ENCODE measurements at places on chromosomes 4 and X.
A peak's percentile ranks its signal among the peaks of the same experiment; 100 is the strongest.

DNA sequence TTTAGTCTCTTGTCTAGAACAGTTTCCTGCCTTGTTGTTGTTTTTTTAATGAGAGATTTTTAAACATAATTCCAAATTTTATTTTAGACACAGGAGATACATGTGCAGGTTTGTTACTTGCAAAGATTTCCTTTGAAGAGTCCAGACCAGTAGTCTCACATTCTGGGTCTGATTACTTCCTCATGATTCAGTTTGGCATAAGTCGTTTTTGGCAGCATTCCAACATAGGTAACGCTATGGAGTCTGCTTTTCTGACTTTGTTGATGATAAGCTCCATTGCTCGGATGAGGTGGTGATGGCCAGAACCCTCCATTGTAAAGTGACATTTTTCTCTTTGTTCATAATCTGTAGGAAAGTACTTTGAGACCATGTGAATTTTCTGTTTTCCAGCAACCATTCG is 74.7 kb downstream of the CLCN4 start:
- DNase-seq: peak; percentile 21

DNA sequence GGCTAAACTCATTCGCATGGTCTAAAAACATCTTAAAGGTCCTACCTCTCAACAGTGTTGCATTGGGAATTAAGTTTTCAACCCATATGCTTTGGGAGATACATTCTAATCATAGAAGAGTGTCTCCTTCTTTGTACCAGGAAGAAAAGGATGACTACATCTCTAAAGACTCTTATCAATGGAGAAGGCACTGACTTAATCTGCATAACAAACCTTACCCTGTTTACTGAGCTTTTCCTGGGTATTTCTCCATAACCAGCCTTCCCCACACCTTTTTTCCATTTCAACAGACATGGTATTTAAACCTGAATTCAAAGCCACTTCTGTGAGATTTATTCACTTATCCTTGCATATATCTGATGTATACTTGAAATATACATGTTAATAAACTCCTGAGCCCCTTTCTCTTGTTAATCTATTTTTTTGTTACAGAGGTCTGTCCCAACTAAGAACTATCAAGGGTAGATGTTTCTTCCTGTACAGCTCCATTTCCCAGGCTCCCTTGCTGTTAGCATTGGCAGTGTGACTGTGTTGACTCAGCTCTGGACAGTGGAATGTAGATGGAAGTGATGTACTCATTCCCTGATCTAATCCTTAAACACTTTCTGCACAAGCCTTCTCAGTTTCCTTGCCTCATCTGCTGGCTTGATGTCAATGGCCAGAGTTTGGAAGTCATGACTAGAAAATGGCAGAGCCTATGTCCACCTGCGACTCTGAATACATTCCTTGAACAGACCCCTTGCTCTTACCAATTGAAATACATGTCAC is 148.9 kb upstream of the CPEB2 start:
- DNase-seq: no peak

DNA sequence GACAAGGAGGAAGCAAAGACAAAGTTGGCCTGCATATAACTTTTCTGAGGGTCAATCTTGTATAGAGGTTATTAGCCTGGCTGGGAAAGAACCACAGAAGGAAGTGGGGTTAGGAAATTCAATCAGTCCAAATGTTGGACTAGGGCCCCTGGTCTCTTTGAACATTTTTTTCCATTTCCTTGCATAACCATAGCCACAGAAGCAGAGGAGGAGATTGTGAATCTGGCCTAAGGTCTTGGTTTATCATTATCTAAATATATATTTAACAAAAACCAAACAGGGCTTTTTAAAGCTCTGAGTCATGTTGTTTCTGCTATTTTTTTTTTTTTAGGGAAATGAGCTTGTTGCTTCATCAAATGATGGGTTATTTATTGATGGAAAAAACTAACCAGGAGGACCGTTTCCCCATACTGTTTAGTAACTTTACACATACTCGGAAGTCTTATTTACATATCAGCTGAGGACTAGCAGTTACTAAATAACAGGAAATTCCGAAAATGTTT is 97.7 kb upstream of the ACSL4 start:
- no peak for DNase-seq

DNA sequence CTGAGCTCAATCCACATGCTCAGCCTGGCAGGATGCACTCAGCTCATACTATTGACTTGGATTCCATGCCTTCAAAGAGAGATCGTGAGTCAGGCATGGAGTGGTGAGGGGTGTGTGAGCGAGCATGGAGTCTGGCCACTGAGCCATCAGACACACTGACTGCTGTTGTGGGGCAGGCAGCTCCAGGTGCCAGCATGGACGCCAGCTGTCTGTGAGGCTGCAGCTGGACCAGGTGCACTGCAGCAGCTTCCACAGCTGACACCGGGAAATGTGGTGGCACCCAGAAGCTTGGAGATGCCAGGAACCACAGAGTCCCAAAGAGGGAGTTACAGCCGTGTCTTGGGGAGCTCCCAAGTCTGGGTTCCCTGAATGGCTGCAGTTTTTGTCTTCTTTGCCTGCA is 1026.4 kb upstream of the ADGRL3 start:
- no peak for DNase-seq

GRCh38 chrX:150352581-150352980 is 10.5 kb upstream of the MAMLD1 start:
- peak; percentile 64 for DNase-seq

- DNase-seq: no peak
Measured at GRCh38 chr4:84099599-84099998, 399.5 kb downstream of the NKX6-1 start.

DNA sequence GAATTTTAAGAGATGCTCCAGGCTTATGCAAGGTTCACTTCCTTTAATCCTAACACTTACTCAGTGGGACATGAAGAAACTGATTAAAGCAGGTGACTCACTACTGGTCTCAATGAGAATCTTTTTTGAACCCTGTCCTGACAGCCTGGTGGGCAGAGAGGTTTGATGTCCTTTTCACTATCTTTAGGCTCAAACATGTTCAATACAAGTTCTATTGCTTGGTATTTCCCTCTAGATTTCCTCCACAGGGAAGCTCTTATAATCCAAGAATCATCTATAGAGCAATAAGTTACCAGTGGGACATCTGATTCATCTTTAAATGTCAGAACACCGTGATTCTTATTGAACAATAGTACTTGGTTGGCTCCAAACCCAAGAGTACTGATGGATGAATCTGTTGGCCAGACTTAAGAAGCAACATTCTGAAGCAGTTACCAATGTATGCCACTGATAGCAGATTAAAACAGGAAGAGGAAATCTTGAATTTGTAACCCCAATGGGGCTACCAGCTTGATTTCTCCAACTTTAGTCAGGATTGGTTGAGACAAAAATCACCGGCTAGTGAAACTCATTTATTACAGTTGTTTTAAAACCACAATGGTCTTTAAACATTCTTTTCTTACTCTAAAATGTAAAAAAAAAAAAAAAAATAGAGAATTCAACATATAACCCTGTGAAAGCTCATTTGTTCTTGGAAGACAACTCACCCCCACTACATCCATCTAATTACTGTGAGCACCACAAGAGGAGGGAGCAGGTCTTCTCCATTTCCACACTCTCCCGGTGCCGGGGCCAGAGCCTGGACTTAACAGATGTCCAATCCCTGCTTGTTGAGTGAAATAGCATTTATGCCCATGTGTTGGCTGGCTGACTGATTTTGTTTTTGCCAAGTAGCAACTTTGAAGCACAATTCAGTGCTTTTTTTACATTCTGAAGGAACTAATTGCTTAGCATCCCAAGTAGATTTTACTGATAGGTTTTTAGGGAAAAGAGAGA is 43.3 kb downstream of the FGFBP1 start:
- no peak for DNase-seq

- DNase-seq: no peak
Measured at GRCh38 chr4:25113915-25114904, 46.0 kb downstream of the SEPSECS start.

GRCh38 chr4:186999686-187000085 is 276.0 kb upstream of the FAT1 start:
- no peak for DNase-seq

DNA sequence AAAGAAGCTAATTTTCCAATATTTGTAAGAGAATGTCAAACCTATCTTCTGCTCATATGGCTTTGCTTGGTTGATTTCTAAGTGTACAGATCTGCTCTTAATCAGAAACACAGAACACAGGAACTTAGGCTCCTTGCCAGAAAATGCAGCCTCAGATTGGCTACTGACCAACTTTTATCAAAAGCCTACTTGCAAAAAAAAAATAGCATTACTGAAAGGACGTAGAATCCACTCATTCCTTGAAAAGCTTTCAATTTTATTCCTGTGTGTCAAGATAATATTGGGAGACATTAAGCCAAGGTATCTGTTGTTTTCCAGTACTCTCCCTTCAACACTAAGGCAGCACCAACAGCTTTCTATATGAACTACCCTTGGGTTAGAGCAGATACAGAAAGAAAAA is 127.6 kb upstream of the INTU start:
- peak; percentile 2 for DNase-seq

GRCh38 chr4:53186714-53187358 is 179.0 kb downstream of the SCFD2 start:
- no peak for DNase-seq

DNA sequence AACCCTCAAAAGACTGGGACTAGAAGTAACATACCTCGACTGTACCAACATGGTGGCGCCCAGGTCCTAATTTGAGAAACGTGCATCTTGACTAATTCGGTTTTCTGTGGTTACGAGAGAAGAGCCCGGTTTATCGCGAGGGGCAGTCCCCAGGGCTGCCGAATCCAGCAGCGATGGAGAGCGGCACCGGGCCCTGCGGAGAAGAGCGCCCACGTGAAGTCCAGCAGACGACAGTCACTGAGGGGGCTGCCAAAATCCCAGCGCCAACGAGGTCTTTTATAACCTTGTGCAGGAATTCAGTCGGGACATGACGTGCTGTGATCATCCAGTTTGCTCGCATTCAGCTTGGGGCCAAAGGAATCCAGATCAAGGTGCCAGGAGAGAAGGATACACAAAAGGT is 187.5 kb upstream of the SLITRK2 start:
- DNase-seq: no peak

DNA sequence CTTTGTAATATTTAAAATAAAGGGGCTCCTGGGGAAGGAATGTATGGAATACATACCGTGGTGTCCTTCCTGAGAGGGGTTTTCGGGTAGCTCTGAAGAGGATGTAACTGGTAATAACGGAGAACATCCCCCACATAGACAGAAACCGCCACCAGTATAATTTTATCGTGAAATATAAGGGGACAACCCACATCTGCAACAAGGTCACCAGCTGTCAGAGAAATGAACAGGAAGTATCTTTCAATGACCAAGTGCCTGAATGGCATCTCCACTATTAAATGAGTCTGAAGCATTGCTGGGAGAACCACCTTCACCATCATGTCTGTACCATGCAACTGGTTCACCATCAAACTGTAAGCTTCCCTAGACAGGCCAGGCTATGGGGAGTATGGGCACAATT is 31.7 kb downstream of the RNF175 start:
- no peak for DNase-seq

DNA sequence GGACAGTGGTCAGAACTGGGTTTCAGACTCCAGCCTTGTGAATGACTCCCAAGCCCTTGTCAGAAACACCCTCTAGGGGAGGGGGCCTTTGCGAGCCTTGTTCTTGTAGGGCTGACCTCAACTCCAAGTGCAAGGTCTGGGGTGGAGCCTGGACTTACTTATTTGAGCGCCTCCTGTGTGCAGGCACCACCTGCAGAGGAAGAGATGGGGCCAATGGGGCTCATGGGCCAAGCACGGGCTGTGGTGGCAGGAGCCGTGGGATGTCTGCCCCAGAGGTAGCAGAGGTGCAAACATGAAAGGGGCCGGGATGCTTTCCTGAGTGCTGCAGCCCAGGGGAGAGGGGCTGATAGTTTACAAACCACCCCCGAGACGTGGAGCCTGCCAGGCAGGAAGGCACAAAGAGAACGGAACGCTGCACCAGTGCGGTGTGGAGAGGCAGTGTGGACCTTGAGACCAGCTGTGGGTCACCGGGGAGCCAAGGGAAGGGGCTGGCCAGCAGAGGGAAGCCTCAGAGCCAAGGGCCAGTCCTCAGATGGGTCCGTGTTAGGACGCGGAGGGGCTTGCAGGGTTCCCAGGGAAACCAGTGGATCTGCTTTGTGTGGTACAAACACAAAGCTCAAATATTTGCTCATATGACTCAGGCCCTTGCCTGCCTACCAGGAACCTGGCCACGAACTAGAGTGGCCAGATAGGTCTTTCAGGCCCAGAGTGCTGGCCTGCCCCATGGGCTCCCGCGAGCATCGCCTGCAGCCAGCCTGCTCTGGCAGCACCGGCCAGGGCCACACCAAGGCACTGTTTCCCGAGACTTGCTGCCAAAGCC is 8.7 kb upstream of the TADA2B start:
- DNase-seq: no peak

DNA sequence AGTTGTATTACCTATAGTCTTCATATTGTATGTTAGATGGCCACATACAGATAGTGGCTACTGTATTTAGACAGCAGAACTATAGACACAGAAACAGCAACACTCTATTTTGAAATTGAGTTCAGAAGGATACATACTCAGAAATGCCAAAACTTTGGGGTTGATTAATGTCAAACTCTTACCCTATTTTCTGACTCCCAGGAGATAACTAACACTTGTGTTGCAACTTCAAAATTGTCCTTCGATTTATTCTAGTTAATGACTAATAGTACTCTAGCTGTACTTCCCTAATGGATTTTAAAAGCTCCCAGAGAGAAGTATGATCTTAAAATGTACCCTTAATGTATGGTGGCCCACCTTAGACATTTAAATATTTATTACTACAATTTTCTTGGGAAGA is 229.9 kb upstream of the UGT8 start:
- no peak for DNase-seq

- no peak for DNase-seq
Measured at GRCh38 chr4:48343035-48343434, 1.7 kb downstream of the SLAIN2 start.

All from DMS79 treated with DMSO at 0.1 percent for 48 hours (cell line).